Thyroid gland (tissue), 4 donors: ENCODE measurements at places on chromosomes 2 and 18. TPM values are rescaled to one million over a fixed set of nuclear protein-coding genes. Genes with fewer than 3 reads are reported as not detected.

DNA sequence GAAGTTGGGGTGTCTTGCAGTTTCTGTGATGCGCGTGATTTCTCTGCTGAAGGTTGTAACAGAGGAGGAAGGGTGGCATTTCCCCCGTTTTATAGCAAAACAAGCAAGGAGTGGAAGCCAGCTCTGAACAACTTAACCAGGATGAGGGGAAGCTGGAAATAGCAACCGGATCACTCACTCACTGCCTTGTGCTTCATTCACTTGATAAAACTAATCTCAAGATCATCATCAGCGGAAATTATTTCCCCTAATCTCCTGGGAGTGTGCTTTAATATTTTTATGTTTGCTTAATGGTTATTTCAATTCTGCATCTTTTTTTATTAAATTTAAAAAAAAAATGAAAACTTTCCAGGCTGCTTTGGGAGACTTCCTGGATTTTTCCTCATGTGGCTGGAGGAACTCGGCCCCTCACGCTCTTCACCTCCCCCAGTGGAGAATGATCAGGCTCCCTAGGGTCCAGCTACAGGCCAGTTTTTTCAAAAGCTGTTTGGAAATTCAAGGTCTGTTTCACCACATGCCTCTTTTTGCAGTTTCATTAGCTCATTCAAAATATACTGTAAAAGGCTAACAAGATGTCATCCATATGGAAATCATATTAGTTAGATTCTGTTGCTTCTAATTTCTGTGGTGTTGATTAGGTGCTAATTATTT, 31.7 kb downstream of the CABLES1 start:
- no peak overlapping the region for H3K27ac ChIP-seq
- H3K4me3 ChIP-seq = no peak overlapping the region
- no peaks in the 10 kb centered on the region for H3K4me1 ChIP-seq

- peak overlapping the region; percentile 3 for H3K27ac ChIP-seq
- no peak overlapping the region for H3K4me3 ChIP-seq
- no peaks in the 10 kb centered on the region for H3K27me3 ChIP-seq
- no peak for DNase-seq
These were observed 100.2 kb downstream of the CRIM1 start for GRCh38 chr2:36455788-36456187.

DAW1 gene
- total RNA-seq = not detected

UGT1A6 gene
- 3.7 TPM for total RNA-seq

GRB14 gene
- total RNA-seq = 5.4 TPM

PSTPIP2 gene
- 4.3 TPM for total RNA-seq

DNA sequence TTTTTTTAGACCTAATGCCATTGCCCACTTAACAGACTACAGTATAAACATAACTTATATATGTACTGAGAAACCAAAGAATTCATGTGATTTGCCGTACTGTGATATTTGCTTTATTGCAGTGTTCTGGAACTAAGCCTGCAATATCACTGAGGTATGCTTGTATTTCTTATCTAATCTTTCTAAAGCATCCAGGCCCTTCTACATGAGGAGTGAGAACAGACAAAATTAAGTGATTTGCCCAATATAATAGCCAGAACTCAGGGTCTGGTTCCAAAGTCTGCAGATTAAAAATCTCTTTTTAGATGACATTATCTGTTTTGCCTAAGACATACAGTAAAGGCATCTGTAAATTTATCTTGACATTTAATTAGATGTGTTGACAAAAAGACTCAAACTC, 41.9 kb downstream of the BMPR2 start:
- no peaks in the 10 kb centered on the region for H3K36me3 ChIP-seq
- H3K27ac ChIP-seq = no peak overlapping the region
- no peak for DNase-seq
- H3K4me1 ChIP-seq = peaks cover 1% of the 10 kb centered on the region
